Effector memory CD8-positive, alpha-beta T cell (primary cell): ENCODE measurements at places on chromosomes 11 and 22.

- no peak overlapping the region for H3K4me3 ChIP-seq
- H3K4me1 ChIP-seq: peaks cover 25% of the 10 kb centered on the region
- H3K27ac ChIP-seq: peak overlapping the region; percentile 39
- no peaks in the 10 kb centered on the region for H3K27me3 ChIP-seq
- H3K36me3 ChIP-seq: peaks cover 19% of the 10 kb centered on the region
Observed at GRCh38 chr11:47499161-47499560, 50.2 kb upstream of the RAPSN start.

- no peaks in the 10 kb centered on the region for H3K36me3 ChIP-seq
- H3K27ac ChIP-seq: no peak overlapping the region
- H3K4me3 ChIP-seq: no peak overlapping the region
- no peak for DNase-seq
Observed at GRCh38 chr11:38672445-38672844, 2074.4 kb upstream of the RAG2 start.

DNA sequence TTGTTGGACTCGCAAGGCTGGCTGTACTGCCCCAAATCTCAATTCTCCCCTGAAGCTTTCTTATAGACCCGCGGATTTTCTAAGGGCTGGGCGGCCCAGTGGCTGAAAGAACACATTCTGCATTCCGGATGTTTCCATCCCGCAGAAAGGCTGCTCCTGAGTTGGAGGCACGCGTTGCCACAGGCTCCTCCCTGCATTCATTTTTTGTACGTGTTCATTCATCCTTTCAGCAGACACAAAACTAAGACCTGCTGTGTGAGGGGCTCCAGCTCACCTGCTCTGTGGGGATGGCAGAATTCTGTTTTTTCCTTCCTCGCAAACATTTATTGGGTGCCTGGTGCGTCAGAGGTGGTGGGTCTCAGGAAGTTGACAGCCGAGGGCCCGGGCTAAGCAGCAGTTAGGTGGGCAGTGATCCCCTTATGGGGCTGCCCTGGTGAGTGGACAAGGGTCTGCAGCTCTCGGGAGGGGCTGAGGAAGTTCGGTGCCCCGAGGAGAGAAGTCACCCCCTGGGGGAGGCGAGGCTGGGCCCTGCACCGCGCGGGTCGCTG lies 23.7 kb downstream of the SHANK3 start:
- H3K27ac ChIP-seq: no peak overlapping the region
- no peaks in the 10 kb centered on the region for H3K4me1 ChIP-seq
- H3K36me3 ChIP-seq: no peaks in the 10 kb centered on the region
- H3K4me3 ChIP-seq: no peak overlapping the region
- H3K27me3 ChIP-seq: peaks cover 51% of the 10 kb centered on the region
- DNase-seq: no peak

- H3K4me1 ChIP-seq: peaks cover 32% of the 10 kb centered on the region
- H3K27ac ChIP-seq: peak overlapping the region; percentile 91
- no peaks in the 10 kb centered on the region for H3K27me3 ChIP-seq
- peak overlapping the region; percentile 95 for H3K4me3 ChIP-seq
- DNase-seq: peak; percentile 29
- peaks cover 13% of the 10 kb centered on the region for H3K36me3 ChIP-seq
Observed at GRCh38 chr11:44949160-44950030, 1.3 kb downstream of the TP53I11 start.

DNA sequence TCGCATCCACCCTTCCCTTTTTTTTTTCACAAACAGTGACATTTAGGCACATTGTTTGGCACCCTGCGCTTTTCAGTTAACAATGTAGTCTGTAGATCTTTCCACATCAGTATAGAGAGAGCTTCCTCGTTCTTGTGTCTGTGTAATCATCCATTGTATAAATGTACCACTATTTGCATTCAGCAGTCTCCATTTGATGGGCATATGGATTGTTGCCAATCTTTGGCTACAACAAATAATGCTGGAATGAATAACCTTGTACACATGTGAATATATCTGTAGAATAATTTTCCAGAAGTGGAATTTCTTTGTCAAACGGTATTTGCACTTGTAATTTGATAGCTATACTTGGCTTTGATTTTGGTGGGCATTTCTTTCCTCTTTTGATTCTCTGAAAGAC lies 17.1 kb downstream of the MPEG1 start:
- DNase-seq: no peak
- H3K36me3 ChIP-seq: no peaks in the 10 kb centered on the region
- no peaks in the 10 kb centered on the region for H3K4me1 ChIP-seq
- no peak overlapping the region for H3K4me3 ChIP-seq

- H3K36me3 ChIP-seq: no peaks in the 10 kb centered on the region
- no peak overlapping the region for H3K27ac ChIP-seq
Observed at GRCh38 chr11:38206663-38207062, 1608.6 kb upstream of the RAG2 start.

DNA sequence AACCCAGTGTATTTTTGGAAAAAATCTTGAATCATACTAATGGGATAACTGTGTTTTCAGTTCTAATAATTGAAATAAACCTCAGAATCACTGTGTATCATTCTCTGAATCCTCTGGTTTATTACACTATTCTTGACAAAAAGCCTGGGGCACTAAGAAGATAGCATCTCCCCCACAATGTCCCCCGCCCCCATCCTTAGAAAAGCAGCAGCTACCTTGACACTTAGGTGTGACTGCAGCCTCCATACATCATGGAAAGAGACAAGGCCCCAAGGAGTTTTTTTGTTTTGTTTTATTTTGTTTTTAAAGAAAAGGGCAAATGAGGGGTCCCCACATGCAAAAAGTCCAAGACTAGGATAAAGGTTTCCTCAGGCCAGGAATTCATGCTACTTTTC lies 124.8 kb downstream of the APOL5 start:
- no peaks in the 10 kb centered on the region for H3K4me1 ChIP-seq
- peaks cover 29% of the 10 kb centered on the region for H3K27me3 ChIP-seq
- no peaks in the 10 kb centered on the region for H3K36me3 ChIP-seq
- no peak overlapping the region for H3K27ac ChIP-seq
- no peak overlapping the region for H3K4me3 ChIP-seq

DNA sequence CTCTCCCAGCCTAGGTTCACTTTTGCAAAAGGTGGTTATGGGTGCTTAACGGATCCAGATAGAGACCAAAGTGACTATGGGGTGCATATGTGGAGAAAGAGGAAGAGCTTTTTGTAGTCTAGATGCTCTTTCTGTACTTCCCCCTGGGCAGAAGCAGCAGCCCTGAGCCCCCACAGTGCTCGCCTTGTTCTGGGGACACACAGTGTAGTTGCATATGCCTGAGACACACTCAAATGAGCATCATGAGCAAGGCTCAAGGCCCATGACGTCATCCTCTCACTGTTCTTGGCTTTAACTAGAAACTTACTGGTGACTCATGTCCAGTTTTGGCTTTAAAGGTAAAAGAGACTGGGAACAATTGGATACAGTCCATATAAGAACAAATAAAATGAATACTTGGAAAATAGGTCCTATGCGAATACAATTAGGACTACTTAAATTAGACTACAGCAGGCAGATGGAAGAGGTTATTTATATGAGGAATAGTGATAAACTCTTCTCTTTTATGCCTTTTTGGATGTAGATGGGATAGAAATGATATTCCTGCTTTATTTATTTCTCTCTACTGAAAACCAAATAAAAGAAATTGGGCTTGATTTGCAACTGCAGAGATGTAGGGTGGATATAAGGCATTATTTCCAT lies 20.1 kb upstream of the PEX26 start:
- H3K4me3 ChIP-seq: no peak overlapping the region
- no peak for DNase-seq
- no peaks in the 10 kb centered on the region for H3K4me1 ChIP-seq
- peaks cover 5% of the 10 kb centered on the region for H3K27me3 ChIP-seq

- DNase-seq: peak; percentile 48
- H3K4me1 ChIP-seq: peaks cover 16% of the 10 kb centered on the region
- peak overlapping the region; percentile 22 for H3K27ac ChIP-seq
- H3K4me3 ChIP-seq: peak overlapping the region; percentile 90
- no peaks in the 10 kb centered on the region for H3K36me3 ChIP-seq
Observed at GRCh38 chr11:18721561-18722292, 4.3 kb downstream of the IGSF22 start.

DNA sequence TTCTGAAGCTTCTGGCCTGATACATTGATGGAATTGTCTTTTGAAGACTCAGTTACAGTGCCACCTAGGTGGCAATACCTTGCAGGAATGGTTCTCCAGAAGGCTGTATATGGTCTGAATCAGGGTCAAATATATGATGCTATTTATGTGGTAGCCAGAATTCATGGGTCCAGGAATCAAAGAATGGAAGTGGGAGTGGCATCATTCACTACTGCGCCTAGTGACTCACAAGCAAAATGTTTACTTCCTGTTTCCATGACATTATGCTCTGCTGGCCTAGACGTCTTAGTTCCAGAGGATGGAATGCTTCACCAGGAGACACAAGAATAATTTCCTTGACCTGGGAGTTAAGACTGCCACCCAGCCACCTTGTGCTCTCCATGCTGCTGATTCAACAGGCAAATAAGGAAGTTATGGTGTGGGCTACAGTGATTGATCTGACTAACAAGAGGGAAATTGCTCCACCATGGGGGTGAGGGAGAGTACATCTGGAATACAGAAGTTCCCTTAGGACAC lies 491.8 kb downstream of the ETS1 start:
- no peaks in the 10 kb centered on the region for H3K36me3 ChIP-seq
- no peak for DNase-seq
- peaks cover 7% of the 10 kb centered on the region for H3K27me3 ChIP-seq
- H3K27ac ChIP-seq: peak overlapping the region; percentile 67

DNA sequence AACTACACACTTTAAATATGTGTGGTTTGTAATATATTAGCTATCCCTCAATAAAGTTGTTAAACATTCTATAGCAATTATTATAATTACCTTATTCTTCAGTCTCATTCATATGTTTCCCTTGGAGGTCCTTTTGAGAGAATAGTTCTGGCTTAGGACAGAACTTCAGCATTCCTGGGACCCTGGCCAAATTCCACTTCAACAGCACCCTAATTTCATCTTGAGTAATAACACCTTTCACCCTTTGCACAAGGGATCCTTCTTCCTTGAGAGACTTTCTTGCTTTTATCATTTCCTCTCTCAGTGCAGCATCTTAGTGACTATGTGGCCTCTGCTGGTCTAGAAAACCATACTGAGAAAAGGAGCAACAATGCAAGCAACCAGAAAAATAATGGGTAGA lies 255.9 kb downstream of the C11orf87 start:
- no peak overlapping the region for H3K4me3 ChIP-seq
- H3K36me3 ChIP-seq: no peaks in the 10 kb centered on the region
- H3K27ac ChIP-seq: no peak overlapping the region
- H3K27me3 ChIP-seq: no peaks in the 10 kb centered on the region

- no peak for DNase-seq
- H3K27me3 ChIP-seq: peaks cover 57% of the 10 kb centered on the region
- H3K36me3 ChIP-seq: peaks cover 5% of the 10 kb centered on the region
- no peak overlapping the region for H3K27ac ChIP-seq
- no peak overlapping the region for H3K4me3 ChIP-seq
Observed at GRCh38 chr11:71213696-71214552, 38.5 kb downstream of the SHANK2 start.

DNA sequence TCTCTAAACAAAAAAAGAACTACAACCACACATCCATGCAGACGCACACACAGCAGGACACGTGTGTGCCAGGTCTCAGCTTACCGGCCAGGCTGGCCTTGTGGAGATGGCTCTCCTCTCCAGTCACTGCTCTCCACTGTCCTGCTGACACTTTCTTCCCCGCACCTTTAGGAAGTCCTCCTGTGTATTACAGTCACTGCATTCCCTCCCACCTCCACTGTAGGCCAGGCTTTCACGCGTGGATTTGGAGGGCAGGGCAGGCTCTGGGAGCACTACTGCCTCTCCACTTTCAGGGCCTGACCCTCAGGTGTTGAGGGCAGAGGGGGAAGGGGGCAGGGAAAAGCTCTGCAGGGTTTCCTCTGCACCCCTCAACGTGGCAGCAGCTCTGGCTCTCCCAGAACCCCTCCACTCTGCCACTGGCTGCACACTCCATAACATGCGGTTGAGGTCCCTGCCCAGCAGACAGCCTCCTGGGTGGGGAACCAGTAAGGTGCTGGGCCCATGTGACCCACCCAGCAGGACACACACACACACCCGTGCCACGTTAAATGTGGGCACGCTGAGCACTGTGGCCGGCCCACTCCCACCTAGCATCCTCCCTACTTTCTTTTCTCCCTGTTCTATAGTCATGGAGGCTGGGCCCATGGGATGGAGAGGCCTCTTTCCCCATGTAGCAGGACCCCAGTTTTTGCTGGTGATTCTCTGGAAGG lies 107.0 kb upstream of the PITPNB start:
- DNase-seq: no peak
- no peaks in the 10 kb centered on the region for H3K4me1 ChIP-seq
- H3K4me3 ChIP-seq: no peak overlapping the region
- H3K36me3 ChIP-seq: peaks cover 3% of the 10 kb centered on the region
- no peak overlapping the region for H3K27ac ChIP-seq

DNA sequence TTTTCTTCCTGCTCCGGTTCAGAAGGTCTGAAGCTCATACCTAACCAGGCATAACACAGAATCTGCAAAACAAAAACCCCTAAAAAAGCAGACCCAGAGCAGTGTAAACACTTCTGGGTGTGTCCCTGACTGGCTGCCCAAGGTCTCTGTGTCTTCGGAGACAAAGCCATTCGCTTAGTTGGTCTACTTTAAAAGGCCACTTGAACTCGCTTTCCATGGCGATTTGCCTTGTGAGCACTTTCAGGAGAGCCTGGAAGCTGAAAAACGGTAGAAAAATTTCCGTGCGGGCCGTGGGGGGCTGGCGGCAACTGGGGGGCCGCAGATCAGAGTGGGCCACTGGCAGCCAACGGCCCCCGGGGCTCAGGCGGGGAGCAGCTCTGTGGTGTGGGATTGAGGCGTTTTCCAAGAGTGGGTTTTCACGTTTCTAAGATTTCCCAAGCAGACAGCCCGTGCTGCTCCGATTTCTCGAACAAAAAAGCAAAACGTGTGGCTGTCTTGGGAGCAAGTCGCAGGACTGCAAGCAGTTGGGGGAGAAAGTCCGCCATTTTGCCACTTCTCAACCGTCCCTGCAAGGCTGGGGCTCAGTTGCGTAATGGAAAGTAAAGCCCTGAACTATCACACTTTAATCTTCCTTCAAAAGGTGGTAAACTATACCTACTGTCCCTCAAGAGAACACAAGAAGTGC lies 661 bp upstream of the MALAT1 start:
- DNase-seq: peak; percentile 52
- peaks cover 27% of the 10 kb centered on the region for H3K4me1 ChIP-seq
- no peak overlapping the region for H3K4me3 ChIP-seq
- H3K36me3 ChIP-seq: no peaks in the 10 kb centered on the region

DNA sequence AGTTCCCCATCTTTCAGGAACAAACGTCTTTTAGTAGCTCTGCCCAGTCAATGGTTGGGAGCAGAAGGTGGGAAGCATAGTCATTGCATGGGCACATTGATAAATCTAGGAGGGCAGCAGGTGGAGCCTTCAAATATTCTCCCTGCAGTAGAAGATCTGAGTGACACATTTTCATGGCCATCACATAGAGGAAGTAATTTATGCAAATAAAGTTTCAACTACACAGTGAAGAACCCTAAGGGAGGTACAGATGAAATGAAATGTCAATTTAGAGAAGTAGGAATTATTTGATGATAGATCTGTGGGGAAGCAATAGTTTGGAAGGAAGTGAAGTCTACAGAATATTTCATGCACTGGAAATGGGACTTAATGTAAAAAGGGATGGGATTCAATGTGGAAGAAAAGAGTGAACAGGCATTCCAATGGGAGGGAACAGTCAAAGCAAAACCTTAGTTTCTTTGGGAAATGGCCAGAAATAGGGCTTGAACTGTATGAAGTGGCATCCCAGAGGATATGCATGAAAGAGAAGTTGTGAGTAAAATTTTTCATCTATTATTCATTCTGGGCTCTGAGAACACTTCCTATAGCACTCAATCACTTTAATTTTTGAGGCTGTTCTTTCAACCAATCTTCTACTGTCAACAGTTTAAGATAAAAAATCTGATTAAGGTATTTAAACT lies 256.2 kb upstream of the LUZP2 start:
- no peaks in the 10 kb centered on the region for H3K27me3 ChIP-seq
- H3K27ac ChIP-seq: no peak overlapping the region
- DNase-seq: no peak
- H3K36me3 ChIP-seq: no peaks in the 10 kb centered on the region

GRCh38 chr11:2673871-2674471 lies 25.8 kb downstream of the KCNQ1OT1 start:
- no peak overlapping the region for H3K27ac ChIP-seq
- no peaks in the 10 kb centered on the region for H3K27me3 ChIP-seq
- H3K36me3 ChIP-seq: peaks cover 3% of the 10 kb centered on the region
